Left lung (tissue), 14 donors: ENCODE measurements at places on chromosomes 1 and 21.
A peak's percentile ranks its signal among the peaks of the same experiment; 100 is the strongest.

DNA sequence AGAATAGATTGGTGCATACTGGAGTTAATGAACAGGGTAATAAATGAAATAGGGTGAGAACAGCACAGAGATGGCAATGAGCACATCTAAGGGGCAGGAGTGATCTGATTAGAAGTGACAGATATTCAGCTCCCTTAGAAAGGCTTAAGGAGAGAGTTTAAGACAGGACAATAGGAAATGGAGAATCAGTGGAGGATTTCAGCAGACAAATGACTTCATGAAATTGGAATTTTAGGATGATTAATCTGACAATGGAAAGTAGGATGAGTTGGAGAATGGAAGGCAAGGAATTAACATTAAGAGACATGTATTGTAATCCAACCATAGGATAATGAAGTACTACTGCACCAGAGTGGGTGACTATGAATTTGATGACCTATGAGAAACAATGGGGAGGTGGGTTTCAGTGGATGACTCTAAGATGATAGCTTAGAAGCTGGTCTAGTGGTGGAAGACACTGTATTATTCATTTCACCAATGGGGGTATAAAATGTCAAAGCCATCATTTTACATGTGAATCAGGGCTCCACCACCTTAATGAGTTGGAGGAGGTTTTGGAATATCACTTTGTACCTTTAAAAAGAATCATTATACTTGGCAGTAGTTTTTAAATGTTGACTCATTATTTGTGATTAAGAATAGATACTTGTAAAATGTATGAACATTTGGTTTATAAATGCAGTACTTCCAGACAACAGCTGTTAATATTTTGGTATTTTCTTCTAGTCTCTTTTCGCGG, 139.1 kb downstream of the PLA2G4A start:
- no peak for DNase-seq

DNA sequence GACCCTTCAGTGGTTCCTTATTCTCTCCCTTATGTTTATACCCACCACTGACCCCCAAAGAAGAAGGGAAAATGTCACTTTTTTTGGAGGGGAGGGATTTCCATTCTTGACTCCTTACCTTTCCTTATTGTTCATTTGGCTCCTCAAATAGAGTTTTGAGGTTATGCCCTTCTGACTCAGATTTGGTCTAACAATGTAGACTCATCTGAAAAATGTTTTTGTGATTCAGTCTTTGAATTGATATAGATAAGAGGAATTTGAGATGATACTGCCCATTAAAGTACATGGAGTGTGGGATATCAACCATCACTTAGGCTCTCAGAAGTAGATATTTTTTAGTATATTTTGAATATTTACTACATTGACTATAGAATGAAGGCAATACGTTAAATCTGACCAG, 16.1 kb downstream of the USP1 start:
- DNase-seq, result no peak

- DNase-seq, result no peak
Measured at GRCh38 chr1:245825128-245825901, 670.5 kb downstream of the KIF26B start.

GRCh38 chr1:243713470-243714186, 136.4 kb downstream of the AKT3 start:
- no peak for DNase-seq

GRCh38 chr1:23135268-23135667, 33.4 kb downstream of the LUZP1 start:
- no peak for DNase-seq

- DNase-seq, result no peak
Measured at GRCh38 chr1:16986962-16987361, 6.5 kb upstream of the MFAP2 start.

DNA sequence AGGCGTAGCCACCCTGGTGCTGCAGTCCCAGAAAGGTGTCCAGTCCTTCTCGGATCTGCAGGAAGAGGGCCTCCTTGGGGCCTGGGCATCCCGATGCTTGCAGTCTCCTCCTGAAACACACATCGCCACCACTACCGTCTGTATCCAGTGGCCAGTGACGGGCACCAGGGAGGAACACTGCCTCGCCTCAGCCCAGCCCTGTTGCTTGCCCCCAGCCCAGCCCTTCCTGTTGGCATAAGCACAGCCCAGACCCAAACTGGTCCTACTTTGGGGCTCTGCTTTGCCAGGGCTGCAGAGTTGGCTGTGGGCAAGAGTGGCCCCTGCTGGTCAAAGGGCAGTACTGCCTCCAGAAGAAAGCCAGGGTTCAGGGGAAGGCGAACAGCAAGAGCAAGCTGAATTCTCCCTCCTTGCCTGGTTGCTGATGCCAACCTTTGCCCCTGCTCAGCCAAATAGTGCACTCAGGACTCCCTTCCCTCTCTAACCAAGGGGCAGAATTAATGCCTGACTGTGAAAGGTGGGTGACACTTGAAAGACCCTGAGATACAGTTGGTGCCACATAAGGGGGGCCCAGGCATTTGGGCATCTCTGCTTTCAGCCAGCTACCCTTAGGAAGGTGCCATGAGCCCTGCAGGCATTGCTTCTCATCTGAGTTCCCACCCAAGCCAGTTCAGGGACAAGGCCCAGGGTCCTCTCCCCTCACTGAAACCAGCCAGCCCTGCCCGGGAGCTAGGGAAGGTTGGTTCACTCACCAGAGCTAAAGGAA, 11.1 kb upstream of the ARHGEF2 start:
- peak; percentile 82 for DNase-seq

- no peak for DNase-seq
Measured at GRCh38 chr1:214303141-214303930, 22.4 kb downstream of the SMYD2 start.

- DNase-seq, result no peak
Measured at GRCh38 chr1:116322752-116323405, 50.2 kb upstream of the ATP1A1 start.

DNA sequence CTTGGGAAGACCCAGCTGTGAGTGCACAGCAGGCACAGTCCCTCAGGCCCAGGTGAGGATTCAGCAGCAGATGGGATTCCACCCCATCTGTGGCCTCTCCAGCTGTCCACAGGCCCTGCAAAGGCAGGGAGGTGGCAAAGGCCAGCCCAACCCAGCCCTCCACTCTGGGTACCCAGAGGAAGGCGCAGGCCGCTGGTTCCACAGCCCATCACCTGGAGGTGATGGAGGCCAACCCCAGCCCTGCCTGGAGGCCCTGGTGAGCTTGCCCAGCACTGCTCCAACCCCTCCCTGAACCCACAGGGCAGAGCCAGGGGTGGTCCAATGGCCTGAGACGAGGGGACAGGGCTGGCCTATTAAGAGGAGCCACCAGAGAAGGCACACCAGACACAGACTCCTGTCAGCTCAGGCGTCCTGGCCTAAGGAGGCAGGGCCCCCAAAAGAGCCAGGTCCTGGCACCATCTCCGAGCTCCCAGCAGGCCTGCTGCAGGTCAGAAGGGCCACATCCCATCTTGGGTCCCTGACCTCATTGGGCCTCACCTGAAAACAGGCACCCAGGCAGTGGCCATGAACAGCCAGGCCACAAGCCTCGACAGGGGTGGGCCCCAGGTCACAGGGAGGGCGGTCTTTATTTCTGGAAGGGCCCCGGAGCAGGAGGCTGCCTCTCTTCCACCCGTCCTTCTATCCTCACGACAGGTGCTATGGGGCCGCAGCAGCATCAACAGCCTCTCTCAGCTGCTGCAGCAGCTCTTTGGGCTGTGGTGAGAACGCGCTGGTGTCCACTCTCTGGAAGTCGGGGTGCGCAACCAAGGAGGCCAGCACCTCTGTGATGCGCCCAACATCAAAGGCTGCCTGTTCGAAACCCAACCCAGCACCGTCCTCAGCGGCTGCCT, 3.2 kb downstream of the JMJD4 start:
- no peak for DNase-seq

GRCh38 chr1:170162459-170163246, 16.9 kb downstream of the NTMT2 start:
- peak; percentile 43 for DNase-seq

DNA sequence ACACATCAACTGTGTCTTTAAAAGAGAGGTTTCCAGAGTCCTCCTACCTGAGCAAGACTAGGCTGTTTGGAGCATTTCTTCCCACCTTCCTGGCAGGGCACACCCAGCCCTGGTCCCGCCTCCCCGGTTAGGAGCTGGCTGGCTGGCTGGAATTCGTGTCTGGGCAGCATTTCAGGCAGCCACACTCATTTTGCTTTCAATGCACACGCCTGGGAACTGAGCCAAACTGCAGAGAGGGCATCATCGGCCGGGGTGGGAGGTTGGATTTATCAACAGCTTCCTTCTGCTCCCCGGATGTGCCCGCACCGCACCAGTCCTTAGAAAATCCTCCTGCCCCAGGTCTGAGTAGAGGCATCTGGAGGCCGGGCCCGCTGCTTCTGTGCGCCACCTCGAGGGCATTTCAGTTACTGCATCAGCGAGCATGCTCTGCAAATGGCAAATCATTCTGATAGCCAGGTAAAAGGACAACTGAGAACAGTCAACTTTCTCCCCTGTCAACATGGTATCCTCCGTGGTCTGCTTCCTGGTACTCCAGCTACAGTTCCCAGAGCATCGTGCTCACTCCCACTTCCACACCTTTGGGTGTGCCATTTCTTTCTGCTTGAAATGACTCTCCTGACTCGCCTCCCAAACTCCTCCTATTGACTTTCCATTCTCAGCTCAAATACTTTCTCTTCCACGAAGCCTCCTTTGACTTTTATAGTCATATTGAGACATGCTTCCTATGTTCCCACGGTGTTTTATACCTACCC, 20.6 kb downstream of the TCEA3 start:
- peak; percentile 93 for DNase-seq

- no peak for DNase-seq
Measured at GRCh38 chr1:19447550-19447949, 37.8 kb downstream of the CAPZB start.

- peak; percentile 3 for DNase-seq
Measured at GRCh38 chr1:6024376-6024775, 21.3 kb upstream of the KCNAB2 start.

- no peak for DNase-seq
Measured at GRCh38 chr1:215405211-215405610, 161.9 kb upstream of the KCTD3 start.

DNA sequence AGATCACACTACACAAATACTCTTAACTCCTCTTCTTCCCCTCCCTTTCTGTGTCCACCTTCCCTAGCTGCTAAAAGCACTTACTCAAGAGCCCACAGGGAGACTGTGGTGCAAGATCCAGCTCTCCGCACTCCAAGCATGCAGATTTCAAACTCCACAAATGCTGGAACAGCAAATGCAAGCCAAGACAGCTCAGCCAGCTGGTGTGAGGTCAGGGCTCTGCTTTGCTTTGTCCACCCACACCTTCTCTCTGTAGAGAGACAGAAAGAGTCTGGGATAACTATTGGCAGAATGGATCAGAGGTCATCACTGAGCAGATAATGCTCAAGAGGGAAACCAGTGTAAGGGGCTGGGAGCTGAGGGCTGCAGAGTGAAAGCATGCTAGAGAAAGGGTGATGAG, 45.2 kb upstream of the DPT start:
- DNase-seq, result peak; percentile 39

DNA sequence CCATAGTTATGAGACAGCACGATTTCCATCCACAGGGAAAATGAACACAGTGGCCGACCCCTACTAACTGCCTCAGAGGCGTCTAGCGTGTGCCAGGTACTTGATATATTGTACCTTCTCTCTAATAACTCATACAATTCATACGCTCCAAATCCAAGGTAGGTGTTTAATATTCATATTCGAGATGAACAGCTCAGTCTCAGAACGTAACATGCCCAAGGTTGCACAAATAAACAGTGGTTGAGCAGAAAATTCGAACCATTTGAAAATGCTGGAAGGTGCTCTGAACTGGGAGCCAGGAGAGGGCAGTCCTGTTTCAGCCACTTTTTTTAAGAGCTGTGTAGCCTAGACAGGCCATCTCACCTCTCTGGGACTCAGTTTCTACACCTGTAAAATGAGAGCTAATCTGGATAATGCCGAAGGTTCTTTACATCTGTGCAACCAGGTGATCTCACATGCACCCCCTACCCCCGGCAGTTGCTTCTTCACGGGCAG, 7.9 kb downstream of the SLC45A3 start:
- DNase-seq, result no peak

DNA sequence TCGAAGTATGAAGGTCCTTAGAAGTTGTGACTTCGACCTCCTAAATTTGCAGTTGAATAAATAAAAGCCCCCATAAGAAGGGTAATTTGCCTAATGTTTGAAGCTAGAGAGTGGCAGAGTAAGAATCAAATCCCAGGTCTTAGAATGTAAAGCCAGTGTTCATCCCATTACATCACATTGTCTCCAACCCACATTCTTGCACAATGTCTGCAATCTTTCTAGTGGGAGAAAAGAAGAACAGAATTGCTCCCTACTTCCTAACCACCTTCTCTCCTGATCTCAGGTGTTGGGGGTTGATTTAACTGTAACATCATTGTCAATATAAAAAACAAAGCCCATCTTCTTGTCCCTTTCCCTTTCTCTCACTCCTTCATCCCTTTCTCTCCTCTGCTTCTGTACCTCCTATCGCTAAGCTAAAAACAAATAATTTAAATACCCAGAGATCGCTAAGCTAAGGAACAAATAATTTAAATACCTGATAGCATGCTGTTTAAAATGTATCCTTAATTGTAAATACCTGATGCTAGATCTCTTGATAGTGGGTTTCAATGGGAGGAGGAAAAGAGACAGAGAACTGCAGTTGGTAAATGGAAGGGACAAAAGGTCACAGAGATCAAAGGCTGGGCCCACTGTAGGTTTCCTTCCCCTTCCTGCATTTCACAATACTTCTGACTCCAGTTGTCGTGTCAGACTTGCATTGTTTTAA, 32.1 kb upstream of the CCDC190 start:
- DNase-seq, result no peak

GRCh38 chr1:208540724-208541123, 296.5 kb upstream of the PLXNA2 start:
- DNase-seq, result no peak

GRCh38 chr1:151222130-151222529, 23.8 kb downstream of the PIP5K1A start:
- DNase-seq, result no peak

GRCh38 chr1:26820784-26821269, 5.7 kb upstream of the ZDHHC18 start:
- DNase-seq, result no peak

GRCh38 chr1:33080373-33080772, 580 bp upstream of the AZIN2 start:
- no peak for DNase-seq

DNA sequence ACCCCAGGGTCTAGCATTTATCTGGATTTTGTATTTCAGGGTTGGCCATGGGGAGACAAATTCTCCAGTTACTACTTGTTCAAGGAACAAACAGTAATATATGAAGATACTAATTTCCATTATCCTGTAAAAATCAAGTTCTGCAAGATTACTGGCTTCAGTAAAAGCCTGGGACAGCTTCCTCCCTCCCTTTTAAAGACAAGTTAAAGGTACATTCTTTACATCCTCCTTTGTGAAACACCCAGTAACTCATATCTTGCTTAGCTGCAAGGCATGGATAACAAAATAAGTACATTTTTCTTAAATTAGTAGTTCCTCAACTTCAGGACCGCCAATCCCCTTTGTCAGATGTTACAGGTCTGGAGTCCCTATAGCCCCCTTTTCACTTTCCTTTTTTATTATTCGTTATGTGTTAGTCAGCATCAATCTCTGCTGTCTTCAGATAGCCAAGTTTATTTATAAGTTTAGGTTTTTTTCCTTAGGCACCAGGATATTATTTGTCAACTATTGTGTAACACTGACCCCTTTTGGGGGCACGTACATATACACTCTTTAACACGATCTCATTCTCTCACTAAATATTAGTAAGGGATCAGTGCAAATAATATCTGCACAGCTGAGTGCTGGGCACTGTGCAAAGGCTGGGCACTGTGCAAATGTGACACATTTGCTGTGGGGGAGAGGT, 9.8 kb downstream of the ERRFI1 start:
- no peak for DNase-seq
